ENCODE measurements at places on chromosomes 2 and 18.

DNA sequence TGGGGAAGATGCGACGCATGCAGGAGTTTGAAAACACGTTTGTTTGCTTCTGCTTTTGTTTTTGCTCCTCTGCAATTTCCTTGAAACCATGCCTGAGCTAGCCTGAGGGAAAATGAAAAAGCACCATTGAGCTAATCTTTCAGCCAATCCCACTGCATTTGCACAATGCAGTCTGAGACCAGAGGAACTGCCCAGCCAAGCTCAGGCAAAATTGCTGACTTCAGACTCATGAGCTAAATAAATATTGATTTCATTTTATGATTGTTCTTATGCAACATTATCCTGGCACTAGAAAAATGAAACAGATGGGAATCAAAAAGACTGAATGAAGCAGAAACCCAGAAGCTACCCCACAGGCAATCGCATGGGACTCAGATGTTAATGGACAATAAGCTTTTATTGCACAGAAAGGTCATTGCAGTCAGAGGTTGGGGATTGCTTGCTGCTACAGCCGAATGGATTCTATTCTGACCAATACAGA, 37.0 kb downstream of the TPRKB start:
- no peak for DNase-seq

DNA sequence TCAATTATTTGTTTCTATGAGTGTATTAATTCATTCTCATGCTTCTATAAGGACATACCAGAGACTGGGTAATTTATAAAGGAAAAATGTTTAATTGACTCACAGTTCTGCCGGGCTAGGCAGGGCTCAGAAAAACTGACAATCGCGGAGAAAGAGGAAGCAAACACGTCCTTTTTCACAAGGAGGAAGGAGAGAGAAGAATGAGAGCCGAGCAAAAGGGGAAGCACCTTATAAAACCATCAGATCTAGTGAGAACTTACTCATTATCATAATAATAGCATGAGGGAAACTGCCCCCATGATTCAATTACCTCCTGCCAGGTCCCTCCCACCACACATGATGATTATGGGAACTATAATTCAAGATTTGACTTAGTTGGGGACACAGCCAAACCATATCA, 294.0 kb downstream of the DSC3 start:
- no peak for DNase-seq

DNA sequence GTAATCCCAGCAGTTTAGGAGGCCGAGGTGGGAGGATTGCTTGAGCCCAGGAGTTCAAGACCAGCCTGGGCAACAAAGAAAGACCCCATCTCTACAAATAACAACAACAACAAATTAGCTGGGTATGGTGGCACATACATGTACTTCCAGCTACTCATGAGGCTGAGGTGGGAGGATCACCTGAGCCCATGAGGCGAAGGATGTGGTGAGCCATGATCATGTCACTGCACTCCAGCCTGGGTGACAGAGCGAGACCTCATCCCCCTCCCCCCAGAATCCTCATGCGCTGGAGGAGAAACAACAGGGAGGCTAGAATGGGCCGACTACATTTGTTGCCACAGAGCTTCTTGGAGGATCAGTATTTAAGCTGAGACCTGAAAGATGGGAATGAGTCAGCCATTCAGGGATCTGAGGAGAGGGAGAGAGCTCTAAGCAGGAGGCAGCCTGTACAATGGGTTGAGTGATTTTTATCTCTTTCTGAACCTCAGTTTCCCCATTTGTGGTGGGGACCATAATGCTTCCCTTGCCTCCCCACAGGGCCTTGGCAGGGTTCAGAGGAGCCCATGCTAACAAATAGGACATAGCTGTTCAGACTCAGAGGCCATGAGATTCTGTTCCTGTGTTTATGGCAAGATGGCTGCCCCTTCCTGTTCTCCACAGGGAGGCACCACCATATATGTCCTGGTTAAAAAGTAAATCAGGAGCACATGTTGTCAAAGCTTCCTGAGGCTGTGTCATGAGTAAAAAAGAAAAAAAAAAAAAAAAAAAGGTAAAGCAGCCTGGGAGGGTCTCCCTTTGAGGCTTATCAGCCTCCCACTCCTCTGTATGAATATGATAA, 131.4 kb upstream of the HAAO start:
- DNase-seq: no peak

GRCh38 chr2:190207930-190208329, 111.7 kb downstream of the HIBCH start:
- no peak for DNase-seq

DNA sequence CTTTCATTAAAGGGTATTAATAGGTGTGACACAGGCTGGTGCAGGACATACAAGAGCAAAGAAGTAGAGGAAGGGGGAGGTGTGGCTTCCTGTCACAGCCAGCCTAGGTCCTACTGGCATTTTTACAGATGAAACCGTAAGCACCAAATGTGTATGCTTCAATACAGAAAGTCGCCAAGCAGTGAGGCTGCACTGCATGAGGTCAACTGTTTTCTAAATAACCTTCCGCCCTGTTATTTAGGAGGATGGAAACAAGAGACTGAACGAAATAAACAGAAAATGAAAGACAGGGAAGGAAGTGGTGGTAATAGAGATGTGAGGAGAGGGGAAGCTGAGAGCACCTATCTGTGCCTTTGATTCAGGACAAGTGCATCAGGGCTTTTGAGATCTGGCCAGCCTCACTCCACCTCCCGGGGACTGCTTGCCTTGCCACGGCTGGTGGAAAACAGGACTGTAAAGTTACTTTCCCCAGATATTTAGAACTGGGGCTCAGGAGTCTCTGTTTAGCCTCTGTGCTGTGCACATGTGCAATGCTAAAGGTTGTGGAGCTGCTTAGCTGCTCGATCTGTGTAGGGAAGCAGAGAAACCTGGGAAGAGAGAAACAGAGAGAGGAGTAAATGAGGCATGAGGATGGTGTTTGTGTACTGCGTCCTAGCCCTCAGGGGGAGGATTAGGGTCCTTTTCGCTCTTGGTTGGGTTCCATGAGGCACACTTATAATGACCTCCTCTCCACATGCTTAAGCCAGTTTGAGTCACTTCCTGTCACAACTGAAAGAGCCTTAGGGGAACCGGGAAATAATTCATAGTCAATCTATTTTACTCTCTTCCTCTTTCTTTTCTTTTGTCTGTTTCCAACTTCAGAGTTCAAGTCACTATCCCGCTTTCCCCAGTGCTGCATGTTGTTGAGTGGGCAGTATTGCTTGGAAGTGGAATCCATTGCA, 62.3 kb upstream of the BOD1L2 start:
- no peak for DNase-seq

- no peak for DNase-seq
Measured at GRCh38 chr2:217573571-217573970, 429.2 kb downstream of the TNS1 start.

GRCh38 chr2:64672708-64673107, 19.0 kb upstream of the SERTAD2 start:
- no peak for DNase-seq

- DNase-seq: peak; percentile 79
Measured at GRCh38 chr2:99615247-99615771, 125.5 kb upstream of the REV1 start.

DNA sequence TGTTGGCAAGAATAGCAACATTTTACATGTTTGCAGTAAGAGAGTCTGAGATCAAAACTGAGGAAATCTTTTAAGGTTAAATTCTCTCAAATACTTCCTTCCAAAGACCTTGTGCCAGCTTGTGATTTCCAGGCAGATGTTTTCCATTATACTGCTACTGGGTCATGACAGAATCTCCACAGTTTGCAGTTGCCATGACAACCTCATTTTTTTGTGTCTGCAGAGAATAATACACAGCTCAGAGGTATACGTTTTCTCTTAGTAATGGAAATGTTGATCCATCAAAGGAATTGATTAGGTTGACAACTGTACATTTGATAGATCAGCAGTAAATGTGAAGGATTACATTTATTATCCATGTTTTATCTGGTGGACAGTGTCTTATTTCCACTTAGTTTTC, 29.1 kb upstream of the CSRNP3 start:
- DNase-seq: peak; percentile 80

DNA sequence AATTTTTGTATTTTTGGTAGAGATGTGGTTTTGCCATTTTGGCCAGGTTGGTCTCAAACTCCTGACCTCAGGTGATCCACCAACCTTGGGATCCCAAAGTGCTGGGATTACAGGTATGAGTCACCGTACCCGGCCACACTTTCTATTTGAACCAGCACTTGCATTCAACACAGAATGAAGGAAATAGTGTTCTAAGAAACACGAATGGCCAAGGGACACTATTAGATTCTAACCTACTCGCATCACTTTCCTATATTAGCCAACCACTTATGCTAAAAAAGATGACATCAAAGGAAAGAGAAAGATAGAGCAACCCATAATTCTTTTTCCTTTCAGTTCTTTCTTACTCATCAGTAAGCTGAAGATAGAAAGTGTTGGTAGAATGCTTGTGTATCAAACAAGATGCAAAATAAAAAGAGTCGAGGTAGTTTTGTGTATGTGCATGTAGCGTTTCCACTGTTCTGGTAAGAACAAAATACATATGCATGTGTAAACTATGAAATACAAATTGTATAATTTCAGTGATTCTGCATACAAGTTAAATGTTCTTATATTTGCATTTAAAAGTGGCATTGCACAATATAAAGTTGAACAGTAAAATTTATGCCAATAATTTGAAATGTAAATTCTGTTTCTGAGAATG, 247.6 kb downstream of the CDCA7 start:
- DNase-seq: no peak

DNA sequence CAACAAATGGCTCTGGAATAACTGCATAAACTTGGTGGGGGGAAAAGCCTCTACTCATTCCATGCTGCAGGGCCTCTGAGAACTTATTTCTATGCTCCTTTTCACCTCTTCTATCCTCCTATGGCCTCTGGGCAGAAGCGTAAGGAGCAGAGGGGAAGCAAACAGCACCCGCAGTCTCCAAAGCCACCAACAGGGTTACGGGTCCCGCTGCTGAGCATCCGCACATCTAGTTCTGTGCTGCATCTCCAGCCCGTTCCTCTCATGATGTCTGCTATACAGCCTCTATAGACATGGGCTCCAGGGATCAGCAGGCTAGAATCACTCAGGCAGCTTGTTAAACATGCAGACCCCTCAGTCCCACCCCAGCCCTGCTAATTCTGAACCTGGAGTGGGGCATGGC, 25.9 kb downstream of the PSTPIP2 start:
- DNase-seq: no peak

DNA sequence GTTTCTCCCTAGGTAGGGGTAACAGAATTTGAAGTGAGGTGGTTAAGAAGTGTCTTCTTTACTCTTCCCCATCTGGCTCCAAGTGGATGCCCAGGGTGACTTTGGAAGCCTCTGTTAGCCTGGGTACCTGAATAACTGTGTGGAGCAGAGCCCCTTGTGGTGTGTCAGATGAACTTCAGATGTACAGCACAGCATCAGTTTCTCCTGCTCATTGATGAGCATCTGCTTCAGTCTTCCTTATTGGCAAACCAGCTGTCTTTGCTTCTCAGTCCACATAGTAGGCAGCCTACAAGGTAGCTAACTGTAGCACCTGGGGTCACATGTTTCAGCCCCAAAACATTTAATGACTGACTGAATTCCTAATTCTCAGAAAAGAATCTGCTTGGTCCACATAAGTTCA, 56.2 kb upstream of the ATP8B1 start:
- DNase-seq: no peak

DNA sequence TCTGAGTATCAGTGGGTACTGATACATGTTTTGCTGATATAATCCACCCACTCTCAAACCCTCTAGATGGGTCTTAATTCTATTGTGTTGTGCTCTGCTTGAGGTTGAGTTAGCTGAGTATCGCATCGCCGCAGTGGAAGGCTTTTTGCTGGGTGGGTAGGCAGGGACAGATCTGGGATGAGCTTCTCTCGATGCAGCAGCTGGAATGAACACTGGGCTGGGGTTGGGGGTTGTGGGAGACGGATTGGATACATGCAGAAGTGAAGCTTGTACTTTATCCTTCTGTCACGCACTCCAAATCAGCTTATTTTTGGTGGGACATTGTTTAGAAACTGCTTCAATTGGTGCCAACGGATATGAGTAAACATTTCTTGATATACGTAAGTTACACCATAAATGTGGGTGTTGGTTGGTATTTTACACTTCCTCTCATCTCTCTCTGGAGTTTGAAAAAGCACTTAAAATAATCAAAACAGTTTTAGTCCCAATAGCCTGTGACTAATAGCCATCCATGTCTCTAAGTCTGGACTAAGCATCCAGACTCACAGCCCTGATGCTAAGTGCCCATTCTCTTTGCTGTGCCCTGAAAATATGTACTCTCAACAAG, 107.1 kb downstream of the POLE4 start:
- no peak for DNase-seq

DNA sequence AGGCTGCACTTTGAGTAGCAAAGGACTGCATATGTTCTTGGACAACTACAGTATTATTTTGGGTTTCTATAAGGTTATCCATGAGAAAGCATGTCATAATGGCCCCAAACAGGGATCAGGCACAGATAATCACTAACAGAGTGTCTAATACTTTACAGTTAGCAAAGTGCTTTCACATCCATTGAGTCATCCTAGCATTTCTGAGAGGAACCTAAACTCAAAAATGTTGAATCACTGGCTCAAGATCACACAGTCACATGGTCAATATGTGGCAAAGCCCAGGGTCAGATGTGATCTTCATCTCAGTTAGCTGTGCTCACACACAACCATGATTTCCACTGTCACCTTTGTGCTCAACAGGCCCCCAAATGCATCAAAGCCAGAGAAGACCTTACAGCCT, 156.1 kb upstream of the VRK2 start:
- no peak for DNase-seq

DNA sequence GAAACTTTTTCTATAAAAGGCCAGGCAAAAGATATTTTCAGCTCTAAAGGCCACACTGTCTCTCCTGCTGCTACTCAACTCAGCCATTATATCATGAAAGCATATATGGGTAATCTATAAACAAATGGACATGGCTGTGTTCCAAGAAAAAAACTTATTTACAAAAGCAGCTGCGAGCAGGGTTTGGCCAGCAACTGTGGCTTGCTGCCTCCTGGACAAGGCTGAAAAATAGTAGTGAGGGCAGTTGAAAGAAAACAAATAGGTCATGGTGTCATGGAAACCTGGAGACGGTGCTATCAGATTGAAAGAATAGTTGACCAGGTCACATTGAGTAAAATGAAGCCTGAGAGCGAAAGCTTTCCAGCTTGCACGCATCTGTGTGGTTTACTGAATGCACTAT, 89.2 kb upstream of the LRATD1 start:
- no peak for DNase-seq

GRCh38 chr2:235939471-235939870, 228.7 kb downstream of the GBX2 start:
- no peak for DNase-seq

DNA sequence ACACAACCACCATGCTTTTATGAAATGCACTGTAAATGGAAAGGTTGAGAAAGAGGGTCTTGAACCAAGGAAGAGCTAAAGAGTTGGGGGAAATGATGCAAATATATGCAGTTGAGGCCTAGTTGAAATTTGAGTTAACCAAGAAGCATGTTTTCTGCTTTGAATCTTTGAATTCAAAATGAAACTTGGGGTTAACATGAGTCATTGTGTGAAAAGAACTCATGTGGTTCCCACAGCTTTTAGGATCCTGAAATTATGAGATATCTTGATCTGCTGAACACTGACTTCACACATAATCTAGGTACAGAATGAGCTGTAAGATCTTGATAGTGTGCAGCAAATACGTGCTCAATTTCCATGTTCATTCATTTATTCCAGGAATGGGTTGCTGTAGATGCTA, 422.9 kb upstream of the TRIB2 start:
- DNase-seq: no peak

- peak; percentile 52 for DNase-seq
Measured at GRCh38 chr2:23135481-23136100, 249.4 kb upstream of the KLHL29 start.

- no peak for DNase-seq
Measured at GRCh38 chr2:84942964-84943421, 28.0 kb upstream of the KCMF1 start.

Data from femur (tissue), 1 donor.